Activated CD8-positive, alpha-beta memory T cell treated with anti-CD3 and anti-CD28 coated beads for 1 hour (primary cell): ENCODE measurements at places on chromosomes 4 and X.

GRCh38 chrX:129739578-129739977 is 799 bp downstream of the XPNPEP2 start:
- DNase-seq: no peak

- DNase-seq: no peak
These were observed 206.3 kb downstream of the SLC4A4 start for GRCh38 chr4:71545168-71545567.

DNA sequence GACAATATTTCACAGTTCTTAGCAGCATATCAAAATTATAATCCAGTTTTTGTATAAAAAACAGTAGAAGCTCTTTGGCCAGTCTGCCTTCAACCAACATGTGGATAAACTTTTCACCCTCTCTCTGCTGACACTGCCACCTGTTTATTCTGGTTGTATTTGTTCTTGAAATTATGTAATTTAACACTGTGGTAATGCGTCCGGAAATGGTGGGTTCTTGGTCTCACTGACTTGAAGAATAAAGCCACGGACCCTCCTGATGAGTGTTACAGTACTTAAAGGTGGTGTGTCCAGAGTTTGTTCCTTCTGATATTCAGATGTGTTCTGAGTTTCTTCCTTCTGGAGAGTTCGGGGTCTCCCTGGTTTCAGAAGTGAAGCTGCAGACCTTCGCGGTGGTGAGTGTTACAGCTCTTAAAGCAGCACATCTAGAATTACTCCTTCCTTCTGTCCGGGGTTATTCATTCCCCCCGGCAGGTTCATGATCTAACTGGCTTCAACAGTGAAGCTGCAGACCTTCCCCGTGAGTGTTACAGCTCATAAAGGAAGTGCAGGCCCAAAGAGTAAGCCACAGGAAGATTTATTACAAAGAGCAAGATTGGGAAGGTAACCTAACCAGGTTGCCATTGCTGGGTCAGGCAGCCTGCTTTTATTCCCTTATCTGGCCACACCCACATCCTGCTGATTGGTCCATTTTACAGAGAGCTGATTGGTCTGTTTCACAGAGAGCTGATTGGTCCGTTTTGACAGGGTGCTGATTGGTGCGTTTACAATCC is 15.7 kb downstream of the FAM184B start:
- DNase-seq: no peak

- DNase-seq: no peak
These were observed 172.7 kb upstream of the USP9X start for GRCh38 chrX:40912576-40912975.

- DNase-seq: no peak
These were observed 102.8 kb upstream of the OR13H1 start for GRCh38 chrX:131441033-131441432.

- no peak for DNase-seq
These were observed 164.3 kb downstream of the RAPGEF2 start for GRCh38 chr4:159266981-159267868.

DNA sequence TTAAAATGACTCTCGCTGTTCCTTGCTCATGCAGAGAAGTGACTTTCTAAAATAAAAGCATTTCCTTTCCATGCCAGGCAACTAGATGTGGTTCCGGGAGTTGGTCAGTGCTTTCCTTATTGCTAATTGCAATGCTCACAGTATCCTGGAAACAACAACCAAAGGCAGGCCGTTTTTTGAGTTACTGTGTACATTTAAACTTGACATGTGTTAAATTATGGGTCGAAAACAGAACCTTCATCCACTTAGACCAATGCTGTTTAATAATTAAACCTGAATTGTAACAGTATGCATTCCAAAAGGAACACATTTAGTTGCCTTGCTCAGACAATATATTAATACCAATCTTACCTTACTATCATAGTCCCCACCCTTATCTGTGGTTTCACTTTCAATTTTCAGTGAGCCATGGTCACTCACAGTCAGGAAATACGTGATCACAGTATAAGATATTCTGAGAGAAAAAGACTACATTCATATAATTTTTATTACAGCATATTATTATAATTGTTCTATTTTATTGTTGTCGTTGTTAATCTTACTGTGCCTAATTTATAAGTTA is 102.6 kb downstream of the HS6ST2 start:
- no peak for DNase-seq

- DNase-seq: no peak
These were observed 14.2 kb downstream of the PHOX2B start for GRCh38 chr4:41734371-41734770.

- no peak for DNase-seq
These were observed 14.0 kb upstream of the XPNPEP2 start for GRCh38 chrX:129724754-129725153.

DNA sequence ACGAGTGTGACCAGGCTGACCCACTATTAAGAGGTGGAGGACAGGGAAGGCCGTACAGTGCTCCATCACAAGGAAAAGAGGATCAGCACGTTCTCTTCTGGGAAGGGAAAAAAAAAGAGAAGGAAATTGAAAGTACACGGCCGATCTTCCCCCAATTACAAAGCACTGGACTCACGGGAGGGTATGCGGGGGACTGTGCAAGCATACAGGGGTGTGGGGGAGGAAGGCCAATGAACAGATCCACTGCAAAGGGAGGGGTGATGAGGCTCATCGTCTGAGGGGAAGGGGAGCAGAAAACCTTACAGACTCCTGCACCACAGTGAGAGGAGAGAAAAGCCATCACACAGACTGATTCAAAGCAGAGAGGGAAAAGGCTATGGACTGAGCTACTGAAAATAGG is 1.1 kb downstream of the ELK1 start:
- DNase-seq: no peak

GRCh38 chr4:152522245-152522644 is 13.6 kb downstream of the FBXW7 start:
- no peak for DNase-seq

GRCh38 chrX:2183193-2183725 is 317.5 kb downstream of the DHRSX start:
- DNase-seq: no peak

DNA sequence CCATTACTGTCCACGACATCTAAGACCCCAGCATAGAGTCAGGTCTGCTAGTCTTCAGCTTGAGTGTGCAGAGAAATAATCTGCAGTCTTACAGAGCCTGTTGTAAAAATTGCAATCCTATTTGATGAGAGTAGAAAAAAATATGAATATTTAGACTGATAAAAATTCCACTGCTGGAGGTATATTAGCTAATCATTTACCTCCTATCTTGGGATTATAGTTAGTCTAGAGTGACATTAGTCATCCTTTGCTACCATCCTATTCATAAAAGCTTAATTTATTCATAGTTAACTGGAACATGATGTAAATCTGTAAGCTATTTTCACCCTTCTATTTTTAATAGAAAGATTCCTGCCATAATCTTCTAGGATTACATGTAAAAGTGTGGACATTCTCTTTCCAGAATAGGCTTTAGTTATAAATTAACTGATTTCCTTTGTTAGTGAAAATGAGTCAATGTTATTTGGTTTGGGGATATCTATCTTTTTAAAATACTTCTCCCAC is 26.7 kb downstream of the C4orf54 start:
- DNase-seq: no peak

DNA sequence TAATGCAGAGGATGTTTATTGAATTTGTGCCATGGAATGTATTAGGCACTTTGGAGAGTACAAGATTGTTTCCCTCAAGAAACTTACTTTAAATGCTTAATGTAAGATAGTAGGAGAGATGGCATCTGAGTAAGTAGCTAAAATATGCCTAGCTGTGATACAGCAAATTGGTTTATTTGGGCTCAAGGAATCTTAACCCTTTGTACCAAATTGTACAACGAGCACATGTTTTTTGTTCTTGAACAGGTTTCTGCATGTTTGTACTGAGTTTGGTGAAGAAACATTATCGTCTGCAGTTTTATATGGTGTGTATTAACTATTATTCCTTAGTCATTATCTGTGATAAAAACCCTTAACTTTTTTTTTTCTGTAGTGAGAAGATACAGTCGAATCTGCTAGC is 48.6 kb downstream of the CDS1 start:
- no peak for DNase-seq

- DNase-seq: no peak
These were observed 55.4 kb upstream of the TLR3 start for GRCh38 chr4:186013419-186014186.

DNA sequence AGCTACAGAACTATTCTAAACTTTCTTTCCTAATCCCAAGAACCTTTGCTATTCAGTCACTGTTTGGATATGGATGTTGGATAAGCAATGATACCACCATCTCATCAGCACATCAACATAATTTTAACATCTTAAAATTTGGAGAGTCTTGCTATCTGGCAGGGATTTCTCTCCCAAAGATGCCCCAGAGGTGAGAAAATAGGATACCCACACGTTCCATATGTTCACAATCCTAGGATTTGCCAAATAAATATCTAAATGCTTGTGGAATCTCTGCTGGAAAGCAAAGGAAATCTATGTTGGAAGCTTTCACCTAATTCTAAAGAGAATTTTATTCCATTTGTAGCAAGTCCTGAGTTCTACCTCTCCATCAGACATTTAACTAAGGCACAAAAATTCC is 24.4 kb downstream of the SOWAHB start:
- no peak for DNase-seq

GRCh38 chr4:161841759-161842158 is 322.0 kb downstream of the FSTL5 start:
- no peak for DNase-seq

GRCh38 chr4:48071191-48071590 is 54.6 kb downstream of the NIPAL1 start:
- DNase-seq: no peak
